Stimulated activated CD4-positive, alpha-beta T cell treated with anti-CD3 and anti-CD28 coated beads, Interleukin-1b, Interleukin-23, amount 100 ng/mL, for 4 hours (primary cell): ENCODE measurements at places on chromosomes 5 and 9.

GRCh38 chr9:69334317-69334716 lies 9.3 kb downstream of the ENTREP1 start:
- DNase-seq: no peak

DNA sequence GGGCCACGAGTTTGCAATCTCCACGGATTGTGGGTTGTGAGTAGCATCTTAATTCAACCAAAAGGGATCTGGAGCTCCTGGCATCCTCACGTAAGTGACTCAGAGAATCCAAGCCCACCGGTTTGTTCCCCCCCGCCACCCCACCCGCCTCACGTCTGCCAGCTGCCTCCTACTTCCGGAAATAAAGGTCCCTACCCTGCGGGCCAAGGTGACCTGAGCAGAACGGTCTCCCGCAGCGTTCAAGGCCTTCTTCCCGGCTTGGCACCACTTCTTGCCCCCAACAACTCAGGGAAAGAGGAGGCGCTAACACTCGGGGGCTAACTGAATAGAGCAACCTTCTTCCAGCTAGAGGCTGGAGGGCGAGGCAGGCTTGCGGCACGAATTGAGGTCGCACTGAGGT lies 8.8 kb upstream of the GPRIN1 start:
- no peak for DNase-seq

DNA sequence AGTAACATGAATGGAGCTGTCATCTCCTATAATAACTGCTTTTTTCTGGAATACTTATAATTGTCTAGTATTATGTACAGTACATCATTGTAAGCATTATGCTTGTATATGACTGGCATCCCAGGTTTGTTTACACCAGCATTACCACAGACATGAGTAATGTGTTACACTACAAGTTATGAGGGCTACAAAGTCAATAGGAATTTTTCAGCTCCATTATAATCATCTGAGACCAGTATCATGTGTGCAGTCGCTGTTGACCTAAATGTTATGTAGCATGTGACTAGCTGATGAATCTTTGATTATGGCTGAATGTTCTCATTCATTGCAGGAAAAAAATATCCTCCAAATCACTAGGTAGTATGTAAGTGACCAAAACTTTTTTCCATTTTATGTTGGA lies 2.2 kb downstream of the ZCCHC9 start:
- no peak for DNase-seq

DNA sequence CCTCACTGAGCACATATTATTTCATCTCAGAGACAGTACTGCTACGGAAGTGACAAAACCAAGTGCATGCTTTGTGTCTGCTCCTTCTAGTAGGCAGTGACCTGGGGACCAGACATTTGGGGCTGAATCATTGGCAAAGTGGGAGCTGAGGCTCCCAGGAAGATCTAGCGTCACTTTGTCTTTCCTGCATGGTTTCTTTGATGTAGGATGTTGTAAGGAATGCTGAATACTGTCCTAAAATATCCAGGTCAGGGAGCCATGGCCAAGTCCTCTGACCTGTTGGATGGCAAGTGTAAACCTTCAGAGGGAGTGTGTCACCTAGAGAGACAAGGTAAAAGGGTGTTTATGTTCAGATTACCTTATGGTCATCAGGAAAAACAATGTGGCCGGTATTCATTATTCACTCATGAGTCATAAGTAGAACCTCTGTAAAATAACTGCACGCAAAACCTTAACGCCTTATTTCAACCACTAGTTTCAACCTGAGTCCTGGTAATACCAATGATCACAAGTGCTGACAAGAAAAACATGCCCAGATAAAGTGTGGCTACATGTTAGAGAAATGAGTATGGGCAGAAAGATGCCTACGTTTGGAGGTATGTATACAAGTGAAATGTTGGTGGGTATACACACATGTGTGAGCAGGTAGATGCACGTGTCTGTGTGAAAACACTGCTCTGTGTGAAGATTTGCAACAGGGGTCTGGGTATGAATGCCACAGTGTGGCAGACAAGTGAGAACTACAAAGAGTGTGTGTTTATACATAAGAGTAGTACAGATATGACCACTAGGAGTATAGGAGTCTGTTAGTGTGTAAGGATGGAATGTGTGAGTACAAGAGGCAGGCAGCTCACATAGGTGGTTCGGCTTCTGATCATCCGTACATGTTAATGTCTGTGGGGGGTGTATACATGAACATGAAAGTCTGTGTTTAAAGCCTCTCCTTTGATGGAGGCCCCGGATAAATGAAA lies 263.9 kb downstream of the SPOCK1 start:
- no peak for DNase-seq

DNA sequence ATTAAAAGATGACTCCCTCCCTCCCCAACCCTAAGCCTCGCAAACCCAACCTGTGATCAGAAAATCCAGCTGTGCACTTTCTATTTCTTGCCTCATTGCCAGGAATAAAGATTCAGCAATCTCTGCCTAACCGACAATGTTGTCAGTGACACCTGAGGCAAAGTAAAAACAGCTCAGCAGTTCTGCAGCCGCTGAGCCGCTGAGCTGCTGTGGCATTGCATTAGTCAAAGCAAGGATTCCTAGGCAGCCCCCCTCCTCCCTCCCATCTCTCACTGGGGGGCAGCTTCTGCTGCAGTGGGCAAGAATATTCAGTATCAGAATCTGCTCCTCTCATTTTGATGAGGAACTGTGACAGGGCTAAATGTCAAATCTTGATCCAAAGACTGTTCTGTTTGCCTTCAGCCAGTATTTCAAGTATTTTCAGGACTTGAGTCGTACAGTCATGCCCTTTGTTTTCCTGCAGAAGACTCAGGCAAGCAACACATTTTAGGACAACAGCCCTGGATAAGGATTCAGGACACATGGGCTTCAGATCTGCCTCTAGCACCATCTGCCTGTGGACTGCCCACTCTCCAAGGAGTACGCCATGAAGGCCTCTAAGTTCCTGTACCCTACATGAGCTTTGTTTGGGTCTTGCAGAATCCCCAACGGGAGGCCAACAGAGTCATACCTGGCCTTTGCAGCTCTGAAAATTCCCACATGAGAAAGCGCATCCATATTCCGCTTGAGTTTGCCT lies 41.1 kb upstream of the DAP start:
- DNase-seq: no peak

- DNase-seq: no peak
These were observed 9.7 kb downstream of the ANGPTL2 start for GRCh38 chr9:127112735-127113161.

DNA sequence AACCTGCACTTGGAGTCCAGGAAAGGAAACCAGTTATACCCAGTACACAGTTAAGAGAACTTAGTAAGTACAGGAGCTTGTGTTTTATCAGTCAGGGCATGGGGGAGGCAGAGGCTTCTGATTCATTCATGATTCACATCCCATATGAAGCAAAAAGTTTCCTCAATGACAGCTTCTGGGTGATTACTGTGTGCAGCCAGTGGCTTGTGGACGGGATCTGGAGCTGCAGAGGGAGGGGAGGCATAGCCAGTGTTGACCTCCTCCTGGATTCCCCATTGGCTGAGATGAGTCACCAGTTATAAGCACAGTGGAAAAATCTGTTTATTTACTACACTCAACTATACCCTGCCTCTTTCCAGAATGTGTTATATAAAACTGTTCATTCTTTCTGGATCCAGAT lies 17.7 kb downstream of the IL31RA start:
- no peak for DNase-seq

DNA sequence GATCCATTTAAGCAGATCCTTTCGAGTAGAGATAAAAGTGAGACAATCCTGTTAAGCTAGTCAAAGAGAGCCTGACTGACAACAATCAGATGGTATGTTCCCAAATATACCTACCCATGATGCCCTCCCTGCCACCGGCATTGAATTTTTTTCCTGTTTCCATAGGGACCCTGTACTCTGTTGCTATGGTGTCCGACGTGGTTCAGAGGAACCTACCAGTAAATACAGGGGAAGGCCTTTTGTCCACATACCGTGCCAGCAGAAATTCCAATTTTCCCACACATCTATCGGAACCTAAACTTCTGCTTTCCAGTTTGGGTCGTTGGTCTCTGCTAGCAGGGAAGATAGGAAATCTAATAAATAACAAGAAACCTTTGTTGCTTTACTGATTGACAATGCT lies 64.7 kb downstream of the MEGF10 start:
- no peak for DNase-seq

DNA sequence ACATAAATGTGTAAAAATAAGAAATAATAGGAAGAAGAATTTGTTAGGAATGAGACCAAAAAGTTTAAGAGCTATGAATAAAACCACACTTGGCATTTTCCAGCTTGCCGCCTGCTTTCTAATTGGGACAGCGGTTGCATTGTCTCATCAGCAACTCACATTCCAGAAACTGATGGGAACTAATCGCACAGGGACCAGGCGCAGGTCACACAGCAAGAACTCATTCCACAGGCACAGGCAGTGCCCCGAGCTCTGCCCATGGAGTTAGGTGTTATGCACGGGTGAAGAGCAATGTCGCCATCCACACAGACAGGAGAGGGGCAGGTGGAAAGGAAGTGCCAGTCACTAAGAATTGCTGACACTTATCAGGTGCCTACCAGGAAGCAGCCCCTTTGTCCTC lies 279.9 kb downstream of the NSG2 start:
- no peak for DNase-seq

DNA sequence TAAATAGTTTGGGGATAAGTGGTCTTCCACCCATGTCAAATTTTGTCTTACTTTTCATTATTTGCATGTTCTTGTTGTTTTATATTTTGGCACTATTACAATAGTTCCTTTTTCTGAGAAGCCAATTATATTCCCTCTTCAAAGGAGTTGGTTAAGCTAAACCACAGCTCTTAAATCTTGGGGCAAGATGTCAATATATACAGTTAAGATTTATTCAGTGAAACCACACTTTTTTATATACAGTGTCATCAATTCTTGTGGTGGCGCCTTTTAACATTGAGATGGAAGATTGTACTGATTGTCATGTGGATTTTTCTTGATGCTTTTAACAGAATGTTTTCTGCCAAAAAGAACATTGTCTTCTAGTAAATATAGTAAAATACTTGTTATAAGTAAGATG lies 104.1 kb downstream of the MTREX start:
- DNase-seq: no peak

DNA sequence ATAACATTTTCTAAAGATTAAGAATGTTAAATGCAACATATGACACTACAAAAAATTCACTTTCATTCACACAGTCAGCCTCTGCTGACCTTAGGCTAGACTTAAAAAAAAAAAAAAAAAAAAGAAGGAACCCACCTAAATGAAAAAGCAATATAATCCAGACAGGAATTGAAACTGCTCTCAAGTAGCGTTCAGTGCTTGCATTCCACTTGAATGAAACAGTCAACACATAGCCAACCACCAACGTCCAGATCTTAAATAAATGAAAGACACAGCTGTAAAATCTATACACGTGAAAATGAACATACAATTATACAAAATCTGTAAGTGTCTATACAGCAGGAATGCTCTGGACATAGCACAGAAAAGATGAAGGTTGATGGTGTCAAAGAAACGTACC lies 11.4 kb downstream of the TMEM245 start:
- DNase-seq: no peak

GRCh38 chr5:161382685-161383084 lies 163.8 kb downstream of the GABRB2 start:
- no peak for DNase-seq

DNA sequence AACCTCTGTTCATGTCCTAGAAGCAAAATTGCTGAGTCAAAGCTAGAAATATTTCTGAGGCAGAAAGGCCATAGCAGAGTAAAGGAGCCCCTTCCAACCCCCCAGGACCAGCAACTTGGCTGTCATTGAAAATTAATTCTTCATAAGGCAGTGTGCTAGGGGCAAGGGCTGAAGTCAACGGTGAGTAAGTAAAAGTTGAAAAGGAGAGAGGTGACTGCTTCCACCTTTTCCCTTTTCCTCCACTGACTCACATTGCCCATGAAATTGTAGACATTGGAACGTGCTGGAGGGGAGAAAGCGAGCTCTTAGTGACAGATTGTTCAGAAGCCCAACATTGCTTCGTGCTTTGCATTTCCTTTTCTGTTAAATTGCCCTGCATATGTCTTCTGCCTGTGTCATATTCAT lies 19.1 kb downstream of the GLRA1 start:
- DNase-seq: no peak

DNA sequence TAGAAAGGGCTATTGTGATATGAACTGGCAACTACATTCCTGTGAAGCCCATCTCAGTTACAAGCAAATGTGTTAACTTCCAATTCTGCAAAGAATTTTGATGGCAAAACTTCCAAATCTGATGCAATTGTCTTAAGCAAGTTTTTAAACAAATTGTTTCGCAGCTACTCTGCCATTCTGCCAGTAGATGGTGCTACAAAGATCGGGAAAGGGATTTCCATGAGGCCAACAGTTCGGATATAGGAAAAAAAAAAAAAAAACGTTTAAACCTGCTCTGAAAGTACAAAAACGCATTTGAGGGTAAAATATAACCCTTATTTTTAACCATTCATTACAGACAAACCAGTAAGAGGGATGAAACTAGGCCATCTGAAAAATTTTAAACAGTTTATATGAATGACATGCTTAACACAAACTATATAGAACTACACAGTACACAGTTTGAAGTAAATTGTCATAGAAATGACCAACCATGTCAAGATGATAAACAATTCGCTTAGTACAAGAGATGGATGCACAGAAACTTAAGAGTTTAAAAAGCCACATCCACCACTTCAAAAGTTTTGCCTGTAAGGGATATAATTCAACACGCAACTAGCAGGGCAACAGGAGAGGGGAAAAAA lies 2.2 kb downstream of the HNRNPA0 start:
- no peak for DNase-seq

GRCh38 chr5:24491490-24491889 lies 153.3 kb downstream of the CDH10 start:
- DNase-seq: no peak
